ENCODE measurements at places on chromosomes 12 and 14.

- no peak for DNase-seq
Observed at GRCh38 chr12:108890208-108890607, 10.3 kb downstream of the DAO start.

- no peak for DNase-seq
Observed at GRCh38 chr12:71152851-71153250, 4.9 kb downstream of the TSPAN8 start.

DNA sequence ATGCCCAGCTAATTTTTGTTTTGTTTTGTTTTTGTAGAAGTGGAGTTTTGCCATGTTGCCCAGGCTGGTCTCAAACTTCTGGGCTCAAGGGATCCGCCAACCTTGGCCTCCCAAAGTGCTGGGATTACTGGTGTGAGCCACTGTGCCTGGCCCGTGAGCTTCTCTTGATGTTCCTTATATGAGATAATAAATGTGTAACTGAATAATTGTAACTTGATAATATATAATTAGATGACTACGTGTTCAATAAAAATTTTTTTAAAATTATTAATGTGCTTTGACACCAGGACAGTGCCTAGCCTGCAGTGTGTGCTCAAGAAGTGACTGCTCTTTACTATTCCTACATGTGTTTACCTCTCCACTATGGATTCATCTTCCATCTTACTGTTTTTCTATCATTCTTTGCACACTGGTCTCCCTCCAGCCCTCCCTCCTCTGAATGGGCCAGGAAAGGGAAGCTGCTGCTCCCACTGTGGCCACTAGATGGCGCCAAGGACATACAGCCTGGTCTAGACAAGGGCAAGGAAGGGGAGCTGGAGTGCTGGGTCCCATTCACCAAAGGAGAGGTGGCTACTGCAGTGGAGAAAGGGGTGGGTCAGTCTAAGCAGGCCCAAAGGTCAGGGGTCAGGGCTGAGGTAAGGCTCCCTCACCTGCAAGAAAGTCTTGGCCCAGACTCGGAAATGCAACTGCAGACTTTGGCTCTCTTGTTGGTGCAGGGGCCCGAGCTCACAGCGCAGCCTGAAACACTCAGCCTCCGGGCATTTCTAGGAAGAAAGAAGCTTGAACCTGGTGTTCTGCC is 14.7 kb upstream of the ZNF385A start:
- DNase-seq = peak; percentile 91

DNA sequence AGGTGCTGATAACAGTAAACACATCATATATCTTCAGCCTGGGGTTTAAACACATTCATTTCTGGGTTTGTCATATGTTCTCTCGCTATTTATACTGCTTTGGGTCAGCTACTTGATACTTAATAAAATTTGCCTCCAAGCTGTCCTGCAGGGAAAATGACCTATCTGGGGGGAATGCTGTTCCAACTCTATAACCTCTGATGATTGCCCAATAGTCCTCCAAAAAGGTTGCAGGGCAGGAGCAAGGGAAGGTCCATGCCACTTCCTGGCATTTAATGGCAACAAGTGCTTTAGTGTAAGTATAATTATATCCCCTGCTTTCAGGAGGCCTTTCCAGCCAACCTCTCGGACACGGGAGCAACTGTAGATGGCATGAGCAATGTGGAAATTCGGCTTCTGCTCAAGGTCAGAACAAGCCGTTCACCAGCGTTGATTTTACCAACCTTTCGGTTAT is 198.0 kb upstream of the EEA1 start:
- no peak for DNase-seq

GRCh38 chr12:65653946-65654629 is 170.2 kb upstream of the HMGA2 start:
- DNase-seq = no peak

DNA sequence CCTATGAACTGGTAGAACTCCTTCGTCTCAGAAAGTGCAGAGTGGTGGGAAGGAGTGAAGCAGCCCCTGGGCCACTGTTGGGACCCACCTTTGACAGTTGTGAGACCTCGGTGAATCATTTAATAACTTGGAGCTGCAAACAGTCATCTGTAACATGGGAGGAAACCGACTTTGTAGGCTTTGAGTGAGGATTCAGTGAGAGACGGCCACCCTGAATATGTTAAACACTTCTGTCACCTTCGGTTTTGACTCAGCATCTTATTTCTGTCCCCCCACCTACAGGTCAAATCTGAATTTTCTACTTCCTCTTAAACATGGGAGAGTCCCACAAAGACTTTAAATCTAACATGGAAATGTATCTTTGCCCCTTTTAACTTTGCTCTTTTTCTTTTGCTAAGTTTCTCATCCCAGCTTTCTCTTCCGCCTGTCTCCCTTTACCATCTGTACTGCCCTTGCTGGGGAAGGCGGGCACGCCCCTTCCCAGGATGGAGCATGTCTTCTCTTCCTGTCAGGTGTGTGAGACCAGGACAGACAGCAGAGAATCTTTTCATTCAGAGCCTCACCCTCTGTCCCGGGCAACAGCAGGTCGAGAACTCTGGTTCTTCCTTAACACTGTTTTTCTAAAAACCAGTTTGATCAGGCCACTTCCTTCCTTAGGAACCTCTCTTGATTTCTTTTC is 37.1 kb downstream of the ZC3H14 start:
- no peak for DNase-seq

DNA sequence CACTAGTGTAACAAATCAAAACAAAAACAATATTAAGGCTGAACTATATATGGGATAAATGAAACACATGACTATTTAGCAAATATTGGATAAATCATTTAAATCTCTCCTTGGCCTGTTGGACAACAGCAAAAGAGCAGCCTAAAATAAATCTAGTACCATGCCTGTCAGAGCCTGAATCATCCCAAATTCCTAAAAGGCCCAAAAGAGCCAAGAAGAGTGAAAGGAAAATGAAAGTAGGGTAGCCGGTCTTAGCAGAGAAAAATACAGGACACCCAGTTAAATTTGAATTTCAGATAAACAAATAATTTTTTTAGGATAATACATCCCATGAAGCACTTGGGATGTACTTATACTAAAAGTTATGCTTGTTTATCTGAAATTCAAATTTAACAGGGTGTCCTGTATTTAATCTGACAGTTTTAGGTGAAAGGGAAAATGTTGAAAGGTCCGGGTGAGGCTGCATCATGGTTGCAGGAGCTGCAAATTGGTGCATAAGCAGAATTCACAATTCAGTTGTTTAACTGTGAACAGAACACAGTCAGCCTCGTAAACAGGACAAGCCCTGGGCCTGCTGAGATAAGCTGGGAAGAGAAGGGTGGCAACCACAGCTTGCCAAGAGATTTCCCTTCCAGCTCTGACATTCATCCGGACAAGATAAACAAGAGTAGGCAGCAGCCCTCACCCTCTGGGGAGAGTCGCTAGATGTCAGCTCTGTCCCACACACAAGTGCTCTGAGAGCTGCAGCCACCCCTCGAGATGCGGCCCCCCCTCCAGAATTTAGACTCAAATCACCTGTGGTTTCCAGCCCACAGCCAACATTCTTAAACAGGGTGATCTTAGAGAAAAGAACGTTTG is 30.3 kb downstream of the DMAC2L start:
- DNase-seq = peak; percentile 84

DNA sequence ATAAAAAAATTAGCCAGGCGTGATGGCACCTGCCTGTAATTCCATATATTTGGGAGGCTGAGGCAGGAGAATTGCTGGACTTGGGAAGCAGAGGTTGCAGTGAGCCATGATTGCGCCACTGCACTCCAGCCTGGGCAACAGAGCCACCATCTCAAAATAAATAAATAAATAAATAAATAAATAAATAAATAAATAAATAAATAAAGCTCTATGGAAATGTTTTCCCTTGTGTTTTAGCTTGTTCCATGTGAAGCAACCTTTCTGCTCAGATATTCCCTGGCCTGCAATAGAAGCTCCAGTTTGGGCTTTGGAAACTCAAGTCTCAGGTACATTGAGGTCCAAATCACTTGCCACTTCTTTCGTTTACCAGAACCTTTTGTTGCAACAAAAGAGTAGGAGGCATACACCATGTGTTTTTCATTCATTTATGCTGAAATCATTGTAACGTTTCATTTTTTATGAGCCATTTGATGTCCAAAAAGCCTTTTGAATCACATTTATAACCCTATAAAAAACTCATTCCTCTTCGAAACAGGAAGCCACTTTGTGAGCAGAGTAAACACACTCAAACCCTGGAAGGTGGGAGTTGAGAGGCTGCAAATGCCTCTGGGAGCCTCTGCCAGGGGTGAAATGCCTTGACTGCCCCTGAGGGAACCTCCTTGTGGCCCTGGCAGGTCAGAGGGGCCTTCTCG is 376.6 kb upstream of the TBX3 start:
- DNase-seq = no peak

GRCh38 chr12:116338064-116338846 is 60.8 kb upstream of the MED13L start:
- no peak for DNase-seq

DNA sequence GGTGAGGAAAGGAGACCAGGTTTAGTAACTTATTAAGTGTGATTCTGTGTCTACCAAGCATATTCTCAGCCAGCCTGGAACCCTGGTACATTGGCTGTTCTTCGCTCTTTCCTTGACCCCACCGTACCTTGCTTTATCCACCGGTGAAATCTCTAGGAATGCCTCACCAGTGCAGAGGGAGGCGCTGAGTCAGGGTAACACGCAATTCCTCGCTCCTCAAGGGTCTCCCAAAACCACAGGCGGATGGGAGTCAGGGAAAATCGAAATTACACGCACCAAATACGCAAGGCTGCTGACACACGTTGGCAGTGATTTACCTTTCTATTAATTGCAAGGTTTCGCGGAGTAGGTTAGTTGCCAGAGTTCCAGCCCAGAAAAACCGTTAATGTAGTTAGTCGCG is 845 bp downstream of the L3HYPDH start:
- DNase-seq = peak; percentile 33

- no peak for DNase-seq
Observed at GRCh38 chr12:28242496-28243309, 52.4 kb downstream of the CCDC91 start.

DNA sequence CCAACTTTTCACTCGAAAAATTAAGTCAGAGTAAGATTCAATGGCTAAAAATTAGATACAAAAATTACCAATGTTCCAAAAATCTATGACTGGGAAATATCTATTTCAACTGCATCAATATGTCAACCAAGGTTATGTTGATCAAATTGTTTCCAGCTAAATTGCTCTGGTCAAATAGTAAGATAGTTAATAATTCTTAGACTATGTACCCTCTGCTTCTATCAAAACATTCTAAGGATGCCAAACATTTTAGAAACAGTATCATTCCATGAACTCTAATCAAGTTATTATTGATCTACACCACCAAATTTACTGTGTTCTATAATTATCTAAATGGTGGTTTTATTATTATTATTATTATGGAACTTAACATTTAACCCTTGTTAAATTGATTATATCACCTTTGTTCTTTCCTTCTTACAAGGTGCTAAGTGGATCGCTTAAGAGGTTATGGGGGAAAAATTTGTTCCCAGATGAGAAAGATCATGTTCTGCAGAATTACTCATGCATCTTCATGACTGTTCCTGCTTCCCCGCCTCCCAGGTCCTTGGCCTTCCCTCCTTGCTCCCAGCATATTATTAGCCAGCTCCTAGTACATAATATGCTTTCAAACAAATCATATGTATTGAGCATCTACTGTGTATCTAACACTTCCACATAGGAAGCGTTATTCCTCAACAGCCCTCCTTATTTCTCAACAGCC is 240.5 kb upstream of the KRR1 start:
- DNase-seq = peak; percentile 15

DNA sequence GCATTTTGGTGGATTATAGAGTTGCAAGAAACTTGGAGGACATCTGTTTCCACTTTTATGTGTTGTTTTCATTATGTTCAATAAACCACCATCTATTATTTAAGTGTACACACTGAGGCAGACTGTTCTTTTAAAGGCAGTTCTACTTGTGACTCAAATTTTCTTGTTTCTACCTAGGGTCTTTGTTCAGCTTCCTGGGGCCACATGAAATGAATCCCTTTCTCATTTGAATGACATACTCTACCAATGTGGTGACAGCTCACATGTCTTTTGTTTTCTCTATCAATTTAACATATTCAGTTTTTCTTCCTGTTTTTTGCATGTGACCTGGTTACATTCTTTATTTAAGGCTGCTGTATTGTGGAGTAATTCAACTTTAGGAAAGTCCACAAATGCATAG is 7.9 kb downstream of the SLC16A7 start:
- no peak for DNase-seq

DNA sequence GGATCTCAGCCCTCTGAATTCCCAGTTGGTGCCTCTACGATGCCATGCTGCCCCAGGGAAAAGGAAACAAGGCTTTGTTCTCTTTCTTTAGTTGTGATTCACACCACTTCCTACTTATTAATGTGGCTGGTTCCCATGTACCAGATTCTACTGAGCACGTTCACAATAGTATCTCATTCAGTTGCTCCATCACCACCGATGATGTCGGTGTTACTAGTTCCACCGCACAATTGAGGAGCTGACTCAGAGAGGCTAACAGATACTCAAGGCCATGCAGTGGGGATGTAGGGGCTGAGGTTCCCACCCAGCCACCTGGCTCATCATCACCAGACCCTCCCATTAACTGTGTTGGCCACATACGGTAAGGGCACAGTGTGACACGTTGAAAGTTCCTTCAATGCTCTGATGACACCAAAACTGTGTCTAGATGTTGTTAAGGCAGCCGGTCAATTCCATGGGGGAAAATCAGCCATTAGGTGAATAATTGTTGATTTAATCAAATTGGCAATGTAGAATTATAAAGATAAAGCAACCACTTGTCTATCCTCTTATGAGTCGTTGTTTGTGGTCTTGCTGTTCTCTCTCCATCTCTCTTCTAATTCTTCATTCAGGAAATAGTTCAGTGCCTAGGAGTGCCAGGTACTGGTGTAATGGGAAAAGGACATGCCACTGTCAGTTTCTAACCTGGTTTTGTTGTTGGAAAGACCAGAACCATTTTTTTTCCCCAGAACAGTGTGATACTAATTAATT is 244.2 kb upstream of the CRY1 start:
- DNase-seq = no peak

DNA sequence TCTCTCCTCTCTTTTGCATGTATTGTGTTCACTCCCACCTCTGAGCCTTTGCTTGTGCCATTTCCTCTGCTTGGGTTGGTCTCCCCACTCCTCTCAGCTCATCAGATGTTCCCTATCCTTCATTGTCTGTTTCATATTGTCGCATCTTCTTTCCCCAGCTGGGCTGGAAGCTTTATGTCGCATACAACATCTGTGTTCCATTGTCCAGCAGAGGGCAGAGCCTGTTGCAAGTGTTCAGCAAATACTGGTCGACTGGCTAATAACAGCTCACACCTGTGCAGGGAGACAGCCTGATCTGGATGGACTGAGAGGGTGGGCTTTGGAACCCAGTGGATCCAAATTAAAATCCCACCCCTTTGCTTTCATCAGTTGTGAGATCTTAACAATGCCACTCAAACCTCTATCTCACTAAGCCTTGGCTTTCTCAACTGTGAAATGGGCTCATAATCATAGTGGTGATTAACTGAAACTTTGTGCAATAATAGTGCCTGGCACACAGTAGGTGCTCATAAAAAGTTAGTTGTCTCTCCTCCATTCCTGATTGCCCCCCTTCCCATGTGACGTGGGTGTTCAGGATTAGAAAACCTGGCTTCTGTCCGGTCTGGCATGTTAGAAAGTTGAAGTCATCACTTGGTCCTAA is 75.8 kb downstream of the RIN3 start:
- DNase-seq = no peak

- DNase-seq = no peak
Observed at GRCh38 chr12:6265038-6265405, 45.5 kb upstream of the PLEKHG6 start.

GRCh38 chr12:87931812-87932211 is 97.4 kb downstream of the C12orf50 start:
- DNase-seq = no peak

GRCh38 chr14:74426202-74426582 is at the start of gene SYNDIG1L:
Gene SYNDIG1L, minus strand, starts transcription at chr14:74426210. Its CDS starts 16,466 bp downstream, at chr14:74409744.
- DNase-seq = no peak

Measured in GM03348 (cell line).